CD4-positive, alpha-beta T cell treated with Interleukin-10 for 1 hour (primary cell): ENCODE measurements at places on chromosomes 3 and 15.

- DNase-seq, result no peak
These were observed 119.2 kb downstream of the CTNNB1 start for GRCh38 chr3:41318520-41318919.

GRCh38 chr3:32817257-32817557 lies 590 bp upstream of the TRIM71 start:
- DNase-seq, result no peak

- DNase-seq, result no peak
These were observed 121.7 kb upstream of the SPRED1 start for GRCh38 chr15:38130740-38131498.

- no peak for DNase-seq
These were observed 65.2 kb upstream of the UBE2E1 start for GRCh38 chr3:23740517-23740965.

GRCh38 chr3:25973122-25973521 lies 183.2 kb downstream of the OXSM start:
- no peak for DNase-seq

GRCh38 chr3:170058127-170058526 lies 20.3 kb downstream of the GPR160 start:
- no peak for DNase-seq

GRCh38 chr3:106839576-106840280 lies 537.5 kb upstream of the CCDC54 start:
- DNase-seq, result no peak

GRCh38 chr15:45306105-45306504 lies 54.1 kb downstream of the SLC28A2 start:
- no peak for DNase-seq

DNA sequence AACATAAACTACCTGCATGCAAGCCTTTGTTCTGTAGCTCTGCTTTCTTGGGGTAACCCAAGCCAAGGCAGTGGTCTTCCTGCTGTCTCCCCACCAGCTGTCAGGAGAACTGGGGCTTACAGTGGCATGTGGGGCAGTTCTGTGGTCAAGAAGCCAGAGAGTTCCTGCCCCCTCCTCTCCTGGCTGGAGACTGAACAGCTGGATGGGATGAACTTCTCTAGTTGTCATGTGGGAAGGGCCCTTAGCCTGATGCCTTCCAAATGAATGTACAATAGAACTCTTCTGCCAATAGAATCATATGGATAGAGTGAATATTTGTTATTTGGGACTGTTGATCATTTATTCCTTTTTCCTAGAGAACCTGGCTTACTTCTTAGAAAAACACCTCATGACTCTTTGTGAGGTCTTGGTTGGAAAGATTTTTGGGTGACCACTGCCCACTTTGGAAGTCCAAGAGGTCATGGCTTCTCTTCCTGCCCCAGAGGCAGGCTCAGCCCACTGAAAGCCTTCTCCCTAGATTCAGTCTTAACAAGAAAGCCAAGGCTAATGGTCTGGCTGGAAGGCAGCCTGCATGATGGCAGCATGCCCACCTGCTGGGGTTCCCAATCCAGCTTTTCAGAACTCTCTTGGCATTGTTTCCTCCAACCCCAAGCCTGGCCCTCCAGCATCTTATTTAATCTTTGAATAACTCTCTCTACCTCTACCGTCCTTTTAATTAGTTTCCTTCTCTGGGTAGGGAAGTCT lies 462.9 kb upstream of the PROK2 start:
- no peak for DNase-seq

DNA sequence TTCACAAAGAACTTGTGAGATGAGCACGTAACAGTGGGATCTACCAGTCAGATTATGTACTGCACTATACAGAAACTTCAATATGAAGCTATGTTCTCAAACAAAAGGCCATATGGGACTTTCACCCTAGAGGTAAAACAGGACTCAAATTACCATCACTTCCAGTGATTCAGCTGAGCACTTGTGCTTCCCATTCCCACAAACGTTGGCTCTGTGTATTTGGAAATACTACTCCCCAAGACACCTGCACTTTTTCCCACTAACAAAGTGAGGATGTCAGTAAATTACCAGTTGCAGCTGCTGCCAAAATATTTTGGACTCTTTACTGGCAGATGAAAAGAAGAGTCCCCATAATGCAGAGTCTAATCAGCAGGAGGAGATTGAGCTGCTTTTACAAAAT lies 1570.1 kb downstream of the SI start:
- no peak for DNase-seq

DNA sequence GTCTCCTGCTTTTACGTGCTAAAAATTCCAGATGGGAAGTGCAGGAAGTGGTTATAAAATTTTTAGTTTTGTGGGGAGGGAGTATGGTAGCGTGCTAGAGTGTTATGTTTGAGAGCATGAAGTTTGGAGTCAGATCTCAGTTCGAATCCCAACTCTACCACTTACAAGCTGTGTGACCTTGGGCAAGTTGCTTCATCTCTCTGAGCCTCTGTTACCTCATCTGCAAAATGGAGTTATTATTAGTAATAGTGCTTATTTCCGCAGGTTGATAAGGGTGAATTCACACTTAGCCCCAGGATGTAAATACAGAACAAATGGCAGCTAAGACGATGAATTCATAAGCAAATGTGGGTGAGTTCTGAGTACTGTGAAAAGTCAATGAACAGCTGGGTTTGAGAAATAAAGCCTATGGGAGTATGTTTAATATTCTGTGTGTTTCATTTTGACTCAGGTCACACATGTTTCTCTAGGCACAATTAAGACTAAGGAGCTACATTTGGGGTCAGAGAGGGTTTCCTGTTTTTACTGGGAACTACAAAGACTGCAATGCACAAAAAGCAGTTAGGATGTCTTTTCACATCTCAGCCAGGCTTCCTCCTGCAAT lies 73.1 kb upstream of the FEZF2 start:
- no peak for DNase-seq

DNA sequence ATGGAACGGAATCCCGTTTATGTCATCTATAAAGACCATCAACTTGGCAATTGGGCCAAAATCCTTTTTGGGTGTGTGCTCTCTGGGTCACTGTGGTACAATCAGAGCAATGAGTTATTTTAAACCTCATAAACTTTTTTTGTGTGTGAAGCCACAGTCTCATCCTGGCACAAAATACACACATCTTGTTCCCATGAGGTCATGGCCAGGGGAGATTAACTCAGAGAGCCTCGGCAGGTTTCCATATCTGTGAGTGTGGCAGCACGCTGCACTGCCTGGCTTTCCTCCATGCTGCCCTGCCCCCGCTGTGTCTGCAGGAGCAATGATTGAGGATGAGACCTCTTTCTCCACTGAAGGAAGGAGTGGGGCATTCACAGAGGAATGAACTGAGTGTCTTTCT lies 54.0 kb upstream of the DLG1 start:
- no peak for DNase-seq

DNA sequence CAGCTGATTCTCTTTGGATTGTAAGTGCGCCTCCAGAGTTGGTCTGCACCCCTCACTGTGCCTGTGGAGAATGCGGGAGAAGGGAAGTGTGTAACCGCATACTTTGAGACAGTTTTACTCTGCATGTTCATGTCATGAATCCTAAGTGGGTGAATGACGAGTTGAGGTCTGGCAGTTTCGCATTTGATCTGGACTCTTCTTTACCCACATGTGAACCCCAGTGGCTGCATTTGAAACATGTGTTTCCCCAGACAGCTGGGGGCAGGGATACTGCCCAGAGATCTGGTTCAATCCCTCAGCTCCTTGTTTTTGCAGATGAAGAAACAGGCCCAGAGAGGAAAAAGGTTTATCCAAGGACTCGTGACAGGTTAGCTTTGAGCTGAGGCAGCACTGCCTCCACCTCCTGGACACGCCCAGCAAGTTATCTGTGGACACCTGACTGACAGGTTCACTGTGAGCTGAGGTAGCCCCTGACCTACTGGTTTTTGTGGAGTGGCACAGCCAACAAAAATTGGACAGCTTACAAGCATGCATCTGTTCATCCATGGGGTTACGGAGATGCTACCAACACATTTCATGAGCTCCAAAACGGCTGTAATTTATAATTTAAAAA lies 207.3 kb downstream of the XXYLT1 start:
- no peak for DNase-seq

- DNase-seq, result no peak
These were observed 328.2 kb downstream of the ZIC1 start for GRCh38 chr3:147737376-147737775.

DNA sequence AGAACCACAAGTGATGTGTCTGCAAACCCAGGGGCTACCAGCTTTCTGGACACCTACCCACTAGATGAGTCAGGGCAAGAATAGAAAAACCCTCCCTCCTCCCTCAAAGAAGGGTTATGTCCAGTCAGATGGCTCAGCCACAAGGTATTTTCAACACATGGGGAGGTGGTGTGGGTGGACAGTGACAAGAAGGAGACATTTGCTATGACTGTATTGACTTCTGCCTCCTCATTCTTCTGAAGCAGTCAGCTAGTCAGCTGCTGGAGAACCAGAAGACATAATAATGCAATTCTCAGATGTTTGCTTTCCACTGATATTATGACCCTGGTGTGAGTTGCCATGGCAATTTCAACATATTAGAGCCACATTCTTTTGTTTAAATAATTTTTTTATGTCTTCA lies 66.7 kb upstream of the GOLGA8B start:
- DNase-seq, result no peak

DNA sequence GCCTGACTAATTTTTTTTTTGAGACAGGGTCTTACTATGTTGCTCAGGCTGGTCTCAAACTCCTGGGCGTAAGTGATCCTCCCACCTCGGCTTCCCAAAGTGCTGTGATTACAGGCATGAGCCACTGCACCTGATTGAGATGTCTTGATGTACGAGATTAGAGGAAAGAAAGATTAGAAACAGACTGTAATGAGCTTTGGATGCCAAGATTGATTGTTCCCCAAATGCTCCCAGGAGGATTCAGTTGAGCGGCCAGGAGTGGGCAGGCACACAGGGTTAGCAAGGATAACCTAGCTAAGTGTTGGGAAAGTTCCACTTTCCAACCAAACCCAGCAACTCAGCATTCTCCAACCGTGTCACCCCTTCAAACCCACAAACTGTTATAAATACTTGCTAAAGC lies 63.7 kb downstream of the SRGAP3 start:
- DNase-seq, result no peak

- no peak for DNase-seq
These were observed 77.4 kb upstream of the PLCL2 start for GRCh38 chr3:16807391-16807790.

- peak; percentile 64 for DNase-seq
These were observed 50.6 kb downstream of the SERP1 start for GRCh38 chr3:150495563-150496168.

DNA sequence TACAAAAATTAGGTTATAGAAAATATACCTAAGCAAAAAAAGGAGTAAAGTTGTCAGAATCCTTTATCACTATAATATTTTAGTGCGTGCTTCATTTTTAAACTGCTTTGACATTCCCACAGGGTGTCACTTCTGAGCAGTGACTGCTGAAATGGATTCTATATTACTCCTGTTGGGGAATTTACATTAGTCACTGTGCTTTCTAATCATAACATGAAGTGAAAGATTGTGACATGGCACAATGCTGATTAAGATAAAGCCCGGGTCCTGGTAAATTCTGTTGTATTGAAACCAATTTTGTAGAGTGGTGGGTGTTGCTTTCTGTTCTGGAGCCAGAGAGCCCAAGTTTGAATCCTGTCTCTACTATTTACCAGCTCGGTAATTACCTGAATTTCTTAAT lies 36.4 kb upstream of the EHHADH start:
- no peak for DNase-seq

- no peak for DNase-seq
These were observed 204.6 kb upstream of the NR2F2 start for GRCh38 chr15:96125721-96126415.

- no peak for DNase-seq
These were observed 81.9 kb upstream of the SLCO2A1 start for GRCh38 chr3:134111616-134112015.

DNA sequence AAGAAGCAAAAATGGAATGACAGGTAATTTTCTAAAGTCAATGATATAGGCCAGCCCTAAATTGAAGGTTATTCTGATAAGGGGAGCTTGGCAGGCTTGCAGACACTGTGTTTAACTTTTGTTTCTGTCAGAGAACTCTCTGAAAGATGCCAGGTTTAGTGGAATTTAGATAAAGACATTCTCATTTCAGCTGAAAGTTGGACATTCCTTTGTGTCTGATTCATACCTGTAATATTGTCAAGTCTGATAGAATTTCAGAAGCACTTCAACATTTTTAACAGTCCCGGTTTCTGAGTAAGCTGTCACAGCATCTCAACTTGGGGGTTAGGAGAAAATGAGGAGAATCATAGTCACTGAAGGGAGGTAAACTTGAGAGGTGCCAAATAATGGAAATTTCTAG lies 84.0 kb downstream of the DIPK2A start:
- no peak for DNase-seq

DNA sequence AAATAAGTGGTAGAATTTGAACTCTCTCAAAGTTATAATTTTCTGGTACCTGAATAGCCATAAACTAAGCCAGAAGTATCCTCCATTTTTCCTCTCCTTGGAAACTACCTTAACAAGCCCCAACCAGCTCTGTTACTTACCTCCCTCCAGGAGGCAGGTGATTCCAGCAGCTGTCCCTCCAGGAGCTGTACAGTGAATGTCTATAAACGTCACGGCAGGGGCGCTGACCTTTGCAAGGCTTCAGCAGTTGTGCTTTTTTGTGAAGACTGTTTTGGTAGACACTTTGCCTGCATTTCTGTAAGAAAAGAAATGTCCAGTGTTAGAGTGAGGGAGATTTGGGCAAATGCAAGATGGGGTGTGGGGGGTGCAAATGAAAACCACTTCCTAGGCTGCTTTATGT lies 67.2 kb downstream of the LEO1 start:
- no peak for DNase-seq
